Heart right ventricle (tissue), 16 donors: ENCODE measurements at places on chromosomes 1 and 21. TPM values are rescaled to one million over a fixed set of nuclear protein-coding genes. Genes with fewer than 3 reads are reported as not detected.
A peak's percentile ranks its signal among the peaks of the same experiment; 100 is the strongest.

Gene AMIGO1
- 13.5 TPM for total RNA-seq

DNA sequence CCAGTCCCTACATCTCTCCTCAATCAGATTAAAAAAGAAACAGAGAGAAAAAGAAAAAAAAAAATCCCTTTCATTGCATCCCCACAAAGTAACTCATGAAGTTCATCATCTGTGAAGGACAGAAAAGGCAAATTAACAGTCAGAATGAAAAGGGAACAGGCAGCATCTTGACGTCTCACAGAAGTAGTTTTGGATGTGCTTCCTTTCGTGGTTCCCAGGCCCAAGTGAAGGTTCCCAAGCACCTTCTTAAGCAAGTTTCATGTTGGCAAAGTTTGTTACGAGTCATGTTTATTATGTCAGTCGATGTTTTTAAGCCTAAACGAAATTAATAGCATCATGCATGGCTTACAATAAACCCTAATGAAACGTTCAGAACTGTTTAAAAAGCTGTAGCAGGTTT lies 475.2 kb downstream of the SETD4 start:
- H3K36me3 ChIP-seq: no peaks in the 10 kb centered on the region
- no peak for DNase-seq
- no peak overlapping the region for H3K27ac ChIP-seq
- no peaks in the 10 kb centered on the region for H3K27me3 ChIP-seq
- no peak overlapping the region for H3K4me3 ChIP-seq

DNA sequence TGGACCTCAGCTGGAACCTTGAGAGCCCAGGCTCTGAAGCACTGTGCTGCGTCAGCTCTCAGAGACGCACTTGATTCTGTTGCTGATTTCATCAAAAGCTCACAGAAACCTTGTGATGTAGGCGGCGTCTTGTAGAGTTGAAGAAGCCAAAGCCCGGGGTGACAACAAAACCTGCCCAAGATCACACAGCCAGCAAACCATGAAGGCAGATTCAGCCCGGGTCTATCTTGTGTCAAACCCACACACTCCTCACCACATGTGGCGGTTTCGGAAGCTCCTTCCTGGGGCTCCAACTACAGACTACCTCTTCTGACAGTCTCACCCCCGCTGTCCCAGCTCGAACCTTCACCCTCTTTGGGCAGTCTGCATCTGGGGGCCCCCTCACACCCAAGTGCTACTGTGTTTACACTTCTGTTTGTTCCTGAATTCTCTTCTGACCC lies 50.4 kb downstream of the TENT5C start:
- H3K4me1 ChIP-seq: peaks cover 52% of the 10 kb centered on the region
- no peaks in the 10 kb centered on the region for H3K36me3 ChIP-seq
- H3K27me3 ChIP-seq: no peaks in the 10 kb centered on the region

DNA sequence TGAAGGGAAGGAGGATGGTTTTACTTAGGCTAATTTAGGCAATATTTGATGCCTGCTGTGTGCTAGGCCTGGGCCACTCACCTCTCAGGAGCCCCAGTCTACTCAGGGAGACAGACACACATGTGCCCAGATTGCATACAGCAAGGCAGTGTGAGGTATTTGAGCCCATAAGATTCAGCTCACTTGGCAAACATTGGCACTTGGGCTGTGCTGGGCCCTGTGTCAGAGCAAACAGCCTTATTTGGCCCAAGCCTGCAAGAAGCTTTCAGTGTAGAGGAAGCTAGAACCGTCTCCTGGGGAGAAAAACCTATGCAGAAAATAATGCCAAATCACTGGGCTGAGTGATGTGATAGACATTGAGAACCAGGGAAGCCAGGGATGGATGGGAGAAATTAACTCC lies 3.9 kb upstream of the SYNC start:
- peaks cover 23% of the 10 kb centered on the region for H3K4me1 ChIP-seq
- H3K4me3 ChIP-seq: no peak overlapping the region
- H3K27ac ChIP-seq: no peak overlapping the region

DNA sequence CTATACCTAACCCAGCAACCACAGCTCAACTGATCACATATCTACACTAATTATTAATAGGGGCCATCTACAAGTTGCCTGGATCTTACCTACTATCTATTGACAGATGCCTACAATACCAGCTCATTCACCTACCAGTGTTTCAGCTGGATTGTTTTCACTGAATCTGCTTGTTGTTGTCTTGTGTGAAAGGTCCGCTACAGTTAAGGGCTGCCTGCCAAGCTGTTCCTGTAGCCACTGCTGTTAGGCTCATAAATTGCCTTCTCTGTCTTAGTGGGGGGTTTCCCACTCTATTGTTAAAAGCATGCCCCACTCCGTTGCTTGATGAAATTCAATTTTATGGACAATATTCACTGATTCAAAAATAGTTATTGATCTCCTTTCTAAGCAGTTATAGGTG lies 199.7 kb upstream of the TMPRSS15 start:
- no peaks in the 10 kb centered on the region for H3K4me1 ChIP-seq
- no peak overlapping the region for H3K27ac ChIP-seq
- no peaks in the 10 kb centered on the region for H3K27me3 ChIP-seq

GRCh38 chr1:240998024-240998423 lies 359.0 kb downstream of the RGS7 start:
- no peak overlapping the region for H3K4me3 ChIP-seq
- H3K4me1 ChIP-seq: no peaks in the 10 kb centered on the region
- no peaks in the 10 kb centered on the region for H3K36me3 ChIP-seq
- no peaks in the 10 kb centered on the region for H3K27me3 ChIP-seq
- no peak overlapping the region for H3K27ac ChIP-seq

DNA sequence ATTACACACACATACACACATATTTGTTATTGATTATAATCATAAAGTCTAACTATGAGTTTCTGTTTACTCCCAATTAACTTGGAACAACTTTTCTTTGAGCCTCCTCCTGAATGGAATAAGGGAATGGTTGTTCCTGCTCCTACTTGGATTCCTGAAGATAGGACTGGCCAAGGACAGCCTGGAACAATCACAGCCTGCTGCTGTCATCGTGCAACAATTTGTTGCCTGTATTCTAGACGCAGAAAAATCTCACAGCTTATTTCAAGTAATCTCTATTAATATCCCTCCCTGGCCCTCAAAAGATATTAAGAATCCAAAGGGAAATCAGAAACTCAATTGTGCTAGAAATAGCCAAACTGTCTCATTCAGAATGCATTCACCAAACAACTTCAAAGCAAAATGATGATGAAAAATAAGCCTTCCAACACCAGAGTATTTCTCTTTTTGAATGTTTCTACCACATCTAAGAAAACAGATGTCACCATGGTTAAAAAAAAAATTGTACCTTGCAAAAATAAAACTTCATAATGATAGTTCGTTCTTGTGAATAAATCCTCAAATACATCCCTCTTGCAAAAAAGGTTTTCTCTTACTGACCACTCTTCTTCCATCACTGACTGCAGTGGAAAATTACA lies 30.9 kb downstream of the RCAN1 start:
- H3K27ac ChIP-seq: peak overlapping the region; percentile 66
- no peaks in the 10 kb centered on the region for H3K27me3 ChIP-seq
- H3K4me1 ChIP-seq: peaks cover 31% of the 10 kb centered on the region
- H3K36me3 ChIP-seq: no peaks in the 10 kb centered on the region

DNA sequence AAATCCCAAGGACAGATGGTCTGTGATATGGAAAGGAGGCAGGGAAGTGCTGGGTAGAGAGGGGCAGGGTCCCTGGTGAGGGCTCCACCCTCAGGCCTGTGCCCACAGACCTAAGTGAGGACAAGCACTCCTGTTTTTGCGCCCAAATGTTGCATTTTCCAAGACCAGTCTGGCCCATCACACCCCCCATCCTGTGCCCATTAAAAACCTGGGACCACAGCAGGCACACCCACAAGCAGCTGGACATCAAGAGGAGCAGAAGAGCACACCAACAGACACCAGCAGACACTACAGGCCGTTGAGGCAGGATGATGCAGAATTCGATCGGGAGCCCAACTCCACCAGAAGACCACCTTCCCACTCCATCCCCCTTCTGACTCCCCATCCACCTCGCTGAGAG lies 72.8 kb downstream of the DMRTA2 start:
- no peaks in the 10 kb centered on the region for H3K36me3 ChIP-seq
- peaks cover 33% of the 10 kb centered on the region for H3K27me3 ChIP-seq
- no peak overlapping the region for H3K27ac ChIP-seq
- no peaks in the 10 kb centered on the region for H3K4me1 ChIP-seq

Gene FCRL5
- not detected for total RNA-seq

DNA sequence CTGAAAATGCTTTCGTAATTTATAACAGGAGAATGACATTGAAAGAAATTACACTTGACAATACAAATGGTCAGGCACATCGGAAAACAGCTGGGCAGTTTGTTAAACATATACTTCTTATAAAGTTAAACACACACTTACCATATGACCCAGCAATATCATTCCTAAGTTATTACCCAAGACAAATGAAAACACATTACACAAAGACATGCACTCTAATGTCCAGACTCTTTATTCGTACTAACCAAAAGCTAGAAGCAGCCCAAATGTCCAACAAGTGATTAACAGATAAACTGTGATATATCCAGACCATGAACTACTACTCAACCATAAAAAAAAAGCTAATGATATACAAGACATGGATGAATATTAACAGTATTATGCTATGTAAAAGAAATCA lies 8.5 kb downstream of the AKT3 start:
- no peaks in the 10 kb centered on the region for H3K4me1 ChIP-seq
- no peak for DNase-seq
- no peaks in the 10 kb centered on the region for H3K36me3 ChIP-seq
- H3K27me3 ChIP-seq: no peaks in the 10 kb centered on the region
- H3K4me3 ChIP-seq: no peak overlapping the region

DNA sequence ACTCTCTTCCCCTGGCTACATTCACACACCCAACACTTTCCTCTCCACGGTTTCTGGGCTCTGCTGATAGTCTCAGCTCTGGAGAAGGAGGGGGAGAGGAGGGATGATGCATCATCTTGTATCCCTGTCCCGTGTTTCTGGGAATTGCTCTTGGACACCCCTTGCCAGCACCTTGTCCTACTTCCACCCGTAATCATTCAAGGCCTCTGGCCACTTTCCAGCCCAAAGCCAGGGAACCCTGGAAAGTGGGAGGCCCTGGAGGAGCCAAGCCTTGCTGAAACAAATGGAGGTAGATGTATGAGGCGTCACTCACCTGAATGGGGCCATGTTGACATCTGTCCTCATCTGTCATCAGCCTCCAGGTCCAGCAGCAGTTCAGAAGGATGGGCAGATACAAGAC lies 4.4 kb downstream of the PLEKHO1 start:
- H3K27ac ChIP-seq: no peak overlapping the region
- DNase-seq: no peak
- no peaks in the 10 kb centered on the region for H3K36me3 ChIP-seq

- H3K4me1 ChIP-seq: no peaks in the 10 kb centered on the region
- no peaks in the 10 kb centered on the region for H3K36me3 ChIP-seq
- H3K4me3 ChIP-seq: no peak overlapping the region
Observed at GRCh38 chr21:35223480-35224156, 174.5 kb upstream of the RUNX1 start.

Gene PTGER3
- 0.77 TPM for total RNA-seq

Gene MATN1
- total RNA-seq: not detected
